ENCODE measurements at places on chromosomes 6 and 20.

GRCh38 chr6:36033935-36034334, 6.3 kb downstream of the MAPK14 start:
- DNase-seq: peak; percentile 64

DNA sequence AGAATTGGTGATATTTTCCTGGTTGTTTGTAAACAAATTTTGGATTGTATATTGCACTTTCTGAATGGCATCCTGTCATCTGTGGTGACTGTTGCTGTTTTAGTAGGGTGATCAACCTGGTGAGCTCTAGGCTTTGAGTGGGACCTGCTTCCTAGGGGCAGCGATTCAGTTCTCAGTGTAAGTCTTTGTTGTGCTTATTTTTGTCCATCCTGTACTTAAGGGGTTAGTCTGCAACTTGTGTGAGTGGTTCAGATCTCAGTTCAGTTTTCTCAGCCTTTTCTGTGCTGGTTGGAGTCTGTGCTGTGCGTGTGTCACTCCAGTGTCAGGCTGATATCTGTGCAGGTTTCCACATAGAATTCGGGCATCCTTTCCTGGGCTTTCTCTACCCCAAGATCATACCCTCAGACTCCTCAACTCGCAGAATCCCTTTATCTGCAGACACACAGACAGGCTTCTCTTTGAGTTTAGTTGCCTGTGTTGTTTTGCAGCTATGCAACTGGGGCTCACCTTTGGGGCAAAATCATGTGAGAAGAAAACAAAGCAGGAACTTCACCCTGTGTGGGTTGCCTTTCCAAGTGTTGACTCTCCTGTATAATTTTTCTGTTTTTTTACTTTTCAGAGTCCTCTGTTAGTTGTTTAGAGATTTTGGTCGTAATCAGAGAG, 177.7 kb downstream of the FARS2 start:
- no peak for DNase-seq

DNA sequence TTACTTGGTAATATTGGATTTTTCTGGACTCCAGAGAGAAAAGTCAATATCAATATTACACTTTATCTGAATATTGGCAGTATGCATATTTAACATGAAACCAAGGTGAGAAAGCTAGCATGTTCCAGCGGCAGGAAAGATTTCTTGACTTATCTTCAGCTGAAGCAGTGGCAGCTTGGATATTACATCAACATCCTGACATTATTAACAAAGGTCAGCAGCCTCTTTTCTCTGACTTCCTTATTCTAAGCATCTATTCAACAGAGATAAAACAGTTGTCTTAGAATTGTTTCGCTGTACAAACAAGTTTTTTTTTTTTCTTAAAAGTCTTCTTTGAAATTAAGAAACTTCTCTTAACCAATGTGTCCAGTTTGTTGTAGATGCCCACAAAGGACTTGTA, 11.8 kb downstream of the DCBLD1 start:
- DNase-seq: no peak

GRCh38 chr6:87333033-87333432, 4.0 kb upstream of the GJB7 start:
- no peak for DNase-seq

DNA sequence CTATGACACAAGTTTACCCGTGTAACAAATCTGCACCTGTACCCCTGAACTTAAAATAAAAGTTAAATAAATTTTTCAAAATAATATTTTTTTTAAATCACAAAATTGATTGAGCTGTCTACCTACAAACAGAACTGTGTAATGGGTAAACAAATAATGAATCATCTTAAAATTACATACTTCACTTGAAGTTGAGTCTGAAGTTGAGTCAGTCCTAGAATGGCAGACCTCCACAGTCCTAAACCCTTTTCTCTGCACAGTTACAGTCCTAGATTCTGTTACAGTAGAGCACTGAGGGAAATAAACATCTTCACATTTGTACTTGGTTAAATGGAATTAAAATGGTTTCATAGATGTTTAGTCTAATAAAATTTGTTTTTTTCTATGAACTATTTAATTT, 880.8 kb downstream of the PHF3 start:
- no peak for DNase-seq

GRCh38 chr20:7943891-7944290, 3.6 kb upstream of the HAO1 start:
- DNase-seq: no peak

GRCh38 chr20:2771631-2772080, 28.8 kb downstream of the CPXM1 start:
- no peak for DNase-seq

DNA sequence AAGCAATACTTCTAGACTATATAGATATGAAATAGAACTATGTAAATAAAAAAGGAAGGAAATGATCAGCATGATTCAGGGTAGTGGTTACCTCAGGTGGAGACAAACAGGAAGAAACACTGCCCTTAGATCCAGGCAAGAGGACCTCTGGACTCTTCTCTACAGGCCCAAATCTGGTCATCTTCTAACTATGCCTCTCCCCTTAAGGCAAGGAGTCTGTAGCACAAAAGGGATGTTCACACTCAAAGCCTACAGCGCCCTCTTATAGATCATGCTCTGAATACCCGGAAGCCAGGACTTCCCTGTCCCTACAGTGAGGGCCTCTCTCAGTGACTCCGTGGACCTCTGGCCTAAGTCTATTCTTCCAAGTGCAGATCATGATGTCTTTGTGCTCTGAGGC, 30.4 kb upstream of the HIVEP2 start:
- DNase-seq: no peak

DNA sequence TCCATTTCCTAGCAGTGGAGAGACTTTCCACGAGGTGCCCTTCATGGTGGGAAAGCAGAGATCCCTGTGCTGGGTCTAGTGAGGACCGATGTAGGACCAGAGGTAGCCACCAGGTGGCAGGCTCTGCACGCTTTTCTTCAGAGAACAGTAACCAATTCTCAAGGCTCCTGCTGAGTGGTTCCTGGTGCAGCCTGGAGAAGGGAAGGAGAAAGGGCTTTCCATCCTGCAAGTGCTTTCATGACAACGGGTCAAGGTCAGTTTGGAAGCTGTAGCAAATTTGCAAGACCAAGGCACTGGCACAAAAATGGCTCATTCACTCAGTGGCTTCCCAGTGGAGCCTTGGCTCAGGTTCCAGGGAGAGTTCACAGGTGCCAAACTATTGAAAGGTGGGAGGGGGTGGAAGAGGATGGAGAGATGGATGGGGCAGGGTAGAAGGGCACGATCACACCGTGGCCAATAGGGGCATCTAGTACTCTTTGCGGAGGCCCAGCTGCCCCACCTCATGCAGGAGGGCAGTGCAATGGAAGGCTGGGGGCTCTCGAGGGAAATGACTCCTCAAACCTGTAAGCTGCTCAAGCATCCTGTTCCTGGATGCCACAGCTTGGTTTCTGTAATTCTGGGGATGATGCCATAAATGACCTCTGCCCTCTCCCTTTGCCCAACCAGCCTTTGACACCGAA, 25.5 kb upstream of the KCNK16 start:
- peak; percentile 54 for DNase-seq

DNA sequence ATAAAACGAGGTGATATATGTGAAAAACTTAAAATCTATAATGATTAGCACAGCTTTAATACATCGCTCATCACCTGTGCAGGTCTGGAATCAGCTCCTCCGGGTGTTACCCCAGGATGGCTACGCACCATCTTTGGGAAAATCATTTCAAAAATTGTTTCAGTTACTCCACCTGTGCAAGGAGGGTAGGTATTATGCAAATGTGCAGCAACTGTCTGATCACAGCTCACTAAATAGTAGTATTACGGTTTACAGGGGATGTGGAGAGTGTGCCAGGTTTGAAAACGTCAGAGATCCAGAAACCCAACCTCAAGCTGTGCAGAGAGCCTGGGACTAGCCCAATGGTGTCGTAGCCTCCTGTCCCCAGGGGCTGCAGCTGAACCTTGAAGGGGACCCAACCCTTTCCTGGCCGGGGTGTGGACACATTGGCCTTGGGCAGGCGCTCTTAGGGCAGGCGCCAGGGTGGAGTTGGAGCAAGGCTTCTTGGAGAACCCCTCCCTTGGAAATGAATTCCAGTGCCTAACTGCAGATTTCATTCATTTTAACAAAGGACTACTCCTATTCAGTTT, 24.2 kb upstream of the SGK1 start:
- no peak for DNase-seq

GRCh38 chr6:25487012-25487411, 165.0 kb upstream of the SCGN start:
- no peak for DNase-seq

DNA sequence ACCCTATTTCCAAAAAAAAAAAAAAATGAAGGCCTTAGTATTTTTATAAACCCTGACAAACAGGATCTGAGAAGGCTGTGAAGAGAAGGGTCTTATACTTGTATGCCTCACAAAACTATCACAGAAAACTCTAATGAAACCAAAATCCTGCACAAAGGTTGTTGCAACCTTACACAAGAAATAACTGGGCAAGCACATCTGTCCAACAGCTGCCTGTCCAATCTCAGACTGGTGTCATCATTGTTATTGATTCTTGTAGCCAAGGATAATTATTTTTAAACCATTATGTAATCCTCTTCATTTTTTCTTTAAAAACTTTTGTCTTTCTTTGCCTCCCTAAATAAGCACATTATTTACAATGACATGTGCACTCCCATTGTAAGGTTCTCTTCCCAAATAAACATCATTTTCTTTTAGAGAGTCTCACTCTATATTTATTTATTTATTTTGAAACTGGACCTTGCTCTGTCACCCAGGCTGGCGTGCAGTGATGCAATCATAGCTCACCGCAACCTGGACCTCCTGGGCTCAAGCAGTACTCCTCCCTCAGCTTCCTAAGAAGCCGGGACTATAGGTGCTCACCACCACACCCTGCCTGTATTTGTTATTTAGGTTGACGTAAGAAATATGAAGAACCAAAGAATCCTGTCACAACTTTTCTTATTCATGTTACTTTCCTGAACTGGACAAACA, 697.1 kb downstream of the DOK5 start:
- no peak for DNase-seq

GRCh38 chr20:44198872-44199271, 11.7 kb downstream of the OSER1 start:
- peak; percentile 40 for DNase-seq

- DNase-seq: no peak
Measured at GRCh38 chr6:4153514-4153985, 18.2 kb upstream of the ECI2 start.

- no peak for DNase-seq
Measured at GRCh38 chr6:125544819-125545218, 204.6 kb upstream of the HEY2 start.

DNA sequence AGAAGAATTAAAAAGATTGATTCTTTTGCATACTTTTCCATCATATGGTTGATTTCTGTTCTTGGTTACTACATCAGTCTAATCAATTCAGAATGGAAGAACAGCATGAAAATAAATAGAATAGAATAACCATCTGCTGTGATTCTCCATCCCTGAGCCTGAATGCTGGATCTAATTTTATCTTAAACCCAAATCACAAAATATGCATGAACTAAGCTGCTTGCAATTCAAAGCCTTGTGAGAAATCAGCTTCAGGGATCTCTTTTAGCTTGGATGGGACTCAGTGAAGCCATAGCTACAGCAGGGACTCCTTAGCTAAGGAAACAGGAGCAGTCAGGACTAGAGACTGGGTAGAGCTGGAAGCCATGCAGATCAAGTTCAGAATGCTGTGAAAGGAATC, 74.1 kb downstream of the TPBG start:
- no peak for DNase-seq

GRCh38 chr6:23692184-23692583, 433.8 kb upstream of the NRSN1 start:
- DNase-seq: no peak

- no peak for DNase-seq
Measured at GRCh38 chr6:170062209-170062914, 228.5 kb downstream of the DLL1 start.

- DNase-seq: no peak
Measured at GRCh38 chr6:9161731-9162130, 726.4 kb upstream of the SLC35B3 start.

DNA sequence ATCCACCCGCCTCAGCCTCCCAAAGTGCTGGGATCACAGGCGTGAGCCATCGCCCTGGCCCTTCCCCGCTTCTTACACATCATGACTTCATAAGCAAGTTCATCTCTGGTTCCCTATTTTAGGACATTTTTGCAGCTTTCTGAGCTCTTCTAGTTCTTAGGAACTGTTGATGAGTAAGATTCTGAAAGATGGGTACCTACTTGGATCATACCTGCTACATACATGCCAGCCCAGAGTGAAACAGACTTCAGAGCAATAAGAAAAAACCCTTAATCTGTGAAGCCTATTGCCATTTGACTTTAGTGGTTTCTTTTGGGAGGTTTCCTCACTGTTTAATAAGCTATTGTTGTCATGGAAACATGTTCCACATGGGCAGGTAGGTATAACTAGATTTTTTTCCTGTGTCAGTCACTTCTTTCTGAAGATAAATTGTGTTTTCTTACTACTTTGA, 27.9 kb upstream of the TMEM217 start:
- peak; percentile 58 for DNase-seq

All from stimulated activated CD4-positive, alpha-beta T cell treated with anti-CD3 and anti-CD28 coated beads, Interleukin-1b, Interleukin-23, amount 100 ng/mL, for 48 hours (primary cell).